ENCODE measurements at places on chromosomes 7 and 10. TPM values are rescaled to one million over a fixed set of nuclear protein-coding genes. Genes with fewer than 3 reads are reported as not detected.

GIMAP6 gene
- polyA plus RNA-seq = 23.2 TPM

SSBP1 gene
- polyA plus RNA-seq = 150 TPM

TBXAS1 gene
- 15.7 TPM for polyA plus RNA-seq

FZD1 gene
- polyA plus RNA-seq = 2.7 TPM

NCF1 gene
- 11.7 TPM for polyA plus RNA-seq

GRID1 gene
- 1.7 TPM for polyA plus RNA-seq

VSTM4 gene
- 9.4 TPM for polyA plus RNA-seq

ZNF22 gene
- 34.4 TPM for polyA plus RNA-seq

PCLO gene
- polyA plus RNA-seq = 0.55 TPM

DGKI gene
- polyA plus RNA-seq = 0.22 TPM

NCOA4 gene
- 38.3 TPM for polyA plus RNA-seq

RTKN2 gene
- 0.08 TPM for polyA plus RNA-seq

CLRN3 gene
- polyA plus RNA-seq = 0.07 TPM

C10orf105 gene
- polyA plus RNA-seq = 0.03 TPM

ZNF467 gene
- polyA plus RNA-seq = 17.1 TPM

EBLN1 gene
- polyA plus RNA-seq = not detected

RHOBTB1 gene
- 8.4 TPM for polyA plus RNA-seq

RBM17 gene
- 36.9 TPM for polyA plus RNA-seq

CYP3A4 gene
- polyA plus RNA-seq = 0.22 TPM

FEZF1 gene
- polyA plus RNA-seq = not detected

NUTM2D gene
- 1.7 TPM for polyA plus RNA-seq

HTR7 gene
- 0.16 TPM for polyA plus RNA-seq

BHLHA15 gene
- 3.4 TPM for polyA plus RNA-seq

FAM237B gene
- 0.03 TPM for polyA plus RNA-seq

KCNIP2 gene
- polyA plus RNA-seq = 42.7 TPM

C10orf67 gene
- not detected for polyA plus RNA-seq

ZKSCAN5 gene
- polyA plus RNA-seq = 1.7 TPM

DLG5 gene
- polyA plus RNA-seq = 14.1 TPM

HOXA5 gene
- 11.8 TPM for polyA plus RNA-seq

FAM200A gene
- 2.3 TPM for polyA plus RNA-seq

CCDC172 gene
- not detected for polyA plus RNA-seq

PAPOLB gene
- not detected for polyA plus RNA-seq

ALOX5 gene
- polyA plus RNA-seq = 23.4 TPM

HYAL4 gene
- not detected for polyA plus RNA-seq

FRAT2 gene
- polyA plus RNA-seq = 6.4 TPM

CALU gene
- 21.3 TPM for polyA plus RNA-seq

EVX1 gene
- polyA plus RNA-seq = 0.22 TPM

AKR1C4 gene
- not detected for polyA plus RNA-seq

CEP55 gene
- polyA plus RNA-seq = 0.22 TPM

VSTM2A gene
- not detected for polyA plus RNA-seq

CLCN1 gene
- 0.07 TPM for polyA plus RNA-seq

VWC2 gene
- polyA plus RNA-seq = not detected

PRPS1L1 gene
- not detected for polyA plus RNA-seq

C10orf95 gene
- polyA plus RNA-seq = 0.06 TPM

C10orf53 gene
- polyA plus RNA-seq = not detected

CCL24 gene
- polyA plus RNA-seq = 0.34 TPM

TRPV6 gene
- polyA plus RNA-seq = 0.42 TPM

PNLIPRP3 gene
- polyA plus RNA-seq = 0.05 TPM

AQP1 gene
- polyA plus RNA-seq = 173 TPM

SORCS1 gene
- 0.87 TPM for polyA plus RNA-seq

OR9A4 gene
- polyA plus RNA-seq = not detected

TSPAN14 gene
- polyA plus RNA-seq = 36.2 TPM

Data from adipose tissue (tissue), 3 donors.